ENCODE measurements at places on chromosomes 5 and 9.

DNA sequence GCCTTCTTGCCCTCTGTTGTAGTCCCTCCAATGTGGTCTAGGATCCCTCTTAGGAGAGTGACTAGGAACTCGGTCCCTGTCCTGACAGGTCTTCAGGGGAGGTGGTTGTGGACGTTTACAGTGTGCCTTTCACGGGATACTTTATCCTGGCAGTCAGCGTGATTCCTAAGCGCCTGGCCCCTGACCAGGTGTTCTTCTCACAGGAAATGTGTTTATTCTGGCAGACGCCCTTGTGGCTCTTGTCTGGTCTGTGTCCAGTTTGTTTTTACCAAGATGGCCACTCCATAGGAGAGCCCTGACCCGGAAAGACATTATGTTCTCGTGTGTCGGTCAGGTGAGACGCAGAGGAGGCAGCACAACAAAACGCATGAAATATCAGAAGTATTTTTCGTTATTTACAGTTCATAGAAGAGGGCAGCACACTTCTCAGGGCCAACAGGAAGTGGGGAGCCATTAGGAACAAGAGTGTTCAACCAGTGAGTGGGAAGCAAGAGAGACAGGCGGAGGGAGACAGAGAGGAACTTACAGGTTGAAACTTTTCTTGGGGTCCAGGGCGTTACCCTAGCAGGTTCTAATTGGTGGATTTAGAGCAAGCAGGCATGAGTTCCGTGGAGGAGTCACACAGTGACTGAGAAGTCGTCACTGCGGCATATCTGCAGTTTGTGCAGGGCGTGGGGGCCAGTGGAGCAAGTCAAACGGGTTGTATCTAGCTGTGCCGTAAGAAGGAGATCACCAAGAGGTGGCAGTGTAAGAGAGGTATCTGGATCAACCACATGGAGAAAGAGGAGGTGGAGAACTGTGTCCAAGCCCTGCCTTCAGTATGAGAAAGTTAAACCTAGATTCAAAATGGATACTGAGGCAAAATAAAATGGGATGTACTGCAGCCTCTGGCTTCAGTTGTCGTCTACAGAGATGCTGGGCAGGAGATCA, 412.9 kb downstream of the ZSWIM6 start:
- DNase-seq: no peak

GRCh38 chr5:17189381-17190036, 27.9 kb upstream of the BASP1 start:
- DNase-seq: peak; percentile 90

DNA sequence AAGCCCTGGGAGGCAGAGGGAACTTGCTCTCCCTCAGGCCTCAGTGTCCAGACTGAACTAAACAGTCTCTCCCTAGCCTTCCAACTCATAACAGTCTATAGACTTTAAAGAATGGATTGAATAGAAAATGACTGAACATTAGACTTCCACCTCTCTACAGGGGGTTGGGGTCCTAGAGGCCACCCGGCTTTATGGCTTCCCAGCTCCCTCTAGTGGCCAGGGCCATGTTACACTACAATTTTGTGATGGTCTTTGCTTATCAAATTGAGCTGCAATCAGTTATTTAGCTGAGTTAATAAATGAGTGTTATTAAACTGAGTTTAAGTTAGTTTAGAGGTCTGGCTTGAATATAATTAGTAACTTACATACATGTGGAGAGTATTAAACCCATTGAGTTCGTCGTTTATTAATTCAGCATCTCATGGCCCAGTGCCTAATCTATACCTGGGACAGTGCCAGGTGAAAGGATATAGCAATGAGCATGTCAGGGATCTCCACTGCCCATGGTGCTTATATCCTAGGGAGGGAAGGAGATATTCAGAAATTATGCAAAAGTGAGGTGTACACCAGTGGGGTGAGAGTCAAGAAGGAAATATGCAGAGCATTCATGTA, 105.2 kb downstream of the SH3TC2 start:
- peak; percentile 49 for DNase-seq

- DNase-seq: peak; percentile 29
Observed at GRCh38 chr5:71586052-71586940, 844 bp upstream of the MCCC2 start.

- no peak for DNase-seq
Observed at GRCh38 chr5:9071074-9071473, 474.8 kb downstream of the SEMA5A start.

DNA sequence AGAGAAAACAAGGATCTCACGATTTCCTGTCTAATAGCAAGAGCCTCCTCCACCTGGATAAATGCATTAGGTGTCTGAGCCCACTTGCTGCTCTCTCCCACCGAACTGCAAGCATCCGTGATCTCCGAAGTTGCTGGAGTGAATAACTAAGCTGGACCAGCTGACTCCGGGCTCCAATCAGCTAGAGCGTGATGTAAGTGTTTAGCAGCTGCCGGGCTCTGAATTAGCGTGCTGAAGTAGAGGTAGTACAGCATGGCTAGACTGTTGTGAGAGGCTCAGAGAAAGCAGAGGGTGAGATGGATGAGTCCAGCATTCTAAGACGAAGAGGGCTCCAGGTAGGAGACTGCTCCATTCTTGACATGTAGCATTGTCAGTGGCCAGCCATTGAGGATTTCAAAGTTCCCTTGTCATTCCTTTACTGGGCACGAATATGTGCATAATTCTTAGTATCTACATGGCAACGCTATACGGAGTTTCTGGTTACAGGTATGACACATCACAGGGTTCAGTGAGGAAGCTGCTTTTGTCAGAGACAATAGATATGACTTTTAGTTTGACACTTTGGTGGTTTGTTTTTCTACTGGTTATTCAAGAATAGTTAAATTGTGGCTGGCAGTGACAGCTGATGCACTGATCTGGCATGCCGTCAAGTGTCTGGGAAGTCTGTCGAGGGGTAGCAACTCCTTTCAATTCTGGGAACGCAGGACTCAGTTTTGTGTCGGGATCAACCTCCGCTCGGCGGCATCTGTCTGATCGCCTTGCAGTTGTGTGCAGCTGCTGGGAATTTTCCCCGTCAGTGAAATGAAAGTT, 232.6 kb downstream of the MAST4 start:
- peak; percentile 90 for DNase-seq

GRCh38 chr5:178350361-178351220, 118.0 kb upstream of the PHYKPL start:
- no peak for DNase-seq
